ENCODE measurements at places on chromosomes 7 and 10.

DNA sequence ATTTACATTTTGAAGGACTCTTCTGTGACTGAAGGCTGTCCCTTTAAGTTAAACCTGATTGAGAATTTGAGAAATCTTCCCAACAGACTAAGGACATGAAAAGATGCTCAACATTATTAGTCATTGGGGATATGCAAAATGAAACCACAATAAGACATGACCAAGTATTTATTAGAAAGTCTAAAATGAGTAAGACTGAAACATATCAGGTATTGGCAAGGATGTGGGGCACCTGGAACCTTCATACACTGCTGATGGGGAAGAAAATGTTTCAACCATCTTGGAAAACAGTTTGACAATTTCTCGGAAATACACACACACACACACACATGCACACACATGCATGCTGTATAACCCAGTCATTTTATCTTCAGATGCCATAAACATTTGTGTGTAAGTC is 132.1 kb upstream of the CDK6 start:
- no peak for DNase-seq
- H3K4me3 ChIP-seq = no peak overlapping the region
- H3K36me3 ChIP-seq = no peaks in the 10 kb centered on the region
- H3K27ac ChIP-seq = no peak overlapping the region

DNA sequence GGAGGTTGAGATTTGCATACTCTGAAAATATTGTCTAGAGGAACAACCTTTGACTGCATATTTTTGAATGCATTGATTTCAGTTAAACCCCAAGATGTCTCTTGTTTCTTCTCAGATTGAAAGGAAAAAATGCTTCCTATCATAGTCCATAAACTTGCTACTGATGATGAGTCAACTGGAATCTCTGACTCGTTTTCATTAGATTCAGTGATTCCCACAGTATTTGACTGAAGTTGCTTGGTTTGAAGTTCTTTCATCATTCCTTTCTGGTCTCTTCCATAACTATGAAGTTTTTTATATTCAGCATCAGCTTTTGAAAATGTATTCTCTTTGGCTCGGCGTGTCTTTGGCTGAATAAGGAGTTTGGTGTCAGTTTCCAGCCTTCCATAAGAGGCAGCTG is 10.7 kb downstream of the PEX1 start:
- H3K27me3 ChIP-seq = no peaks in the 10 kb centered on the region
- H3K27ac ChIP-seq = no peak overlapping the region
- no peaks in the 10 kb centered on the region for H3K4me1 ChIP-seq
- H3K4me3 ChIP-seq = no peak overlapping the region

DNA sequence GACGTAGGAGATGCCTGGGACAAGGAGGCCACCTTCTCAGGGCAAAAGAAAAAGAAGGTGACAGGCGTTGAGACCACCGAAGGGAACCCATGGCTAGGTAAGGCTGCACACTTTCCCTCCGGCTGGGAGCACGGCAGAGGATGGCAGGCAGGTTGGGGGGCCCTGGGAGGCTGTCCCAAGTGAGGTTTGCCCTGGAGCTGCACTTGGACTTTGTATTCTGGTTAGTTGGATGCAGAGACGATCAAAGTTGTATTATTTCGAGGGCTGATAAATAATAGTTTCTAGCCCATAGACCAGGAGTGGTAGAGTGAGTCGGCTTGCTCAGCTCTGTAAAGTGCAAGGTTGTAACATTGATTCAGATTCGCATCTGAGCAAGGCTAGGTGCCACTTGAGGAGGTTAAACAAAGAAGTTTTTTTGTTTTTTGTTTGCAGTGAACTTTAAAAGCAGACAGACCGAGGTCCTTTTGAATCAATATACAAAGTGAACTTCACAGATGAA is 608 bp downstream of the ENTPD7 start:
- no peaks in the 10 kb centered on the region for H3K36me3 ChIP-seq
- H3K27ac ChIP-seq = peak overlapping the region; percentile 80
- H3K4me1 ChIP-seq = peaks cover 53% of the 10 kb centered on the region
- H3K4me3 ChIP-seq = peak overlapping the region; percentile 98
- H3K27me3 ChIP-seq = no peaks in the 10 kb centered on the region
- no peak for DNase-seq

DNA sequence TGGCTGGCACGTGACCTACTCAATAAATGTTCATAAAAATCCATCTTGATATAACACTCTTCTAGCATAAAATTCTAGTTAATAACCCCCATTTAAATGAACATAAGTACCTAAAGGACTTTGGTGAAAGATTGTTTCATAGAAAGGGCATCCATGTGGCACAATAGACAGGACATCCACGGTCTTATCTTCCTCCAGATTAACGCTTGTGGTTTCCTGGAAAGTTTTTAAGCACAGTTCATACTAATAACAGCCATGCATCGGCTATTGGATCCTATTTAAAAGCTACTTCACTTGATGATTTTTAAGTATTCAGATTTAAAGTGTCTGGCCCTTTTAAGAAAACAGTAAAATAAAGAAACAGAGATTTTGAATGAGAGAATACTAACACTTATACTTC is 288.3 kb downstream of the AHR start:
- H3K4me1 ChIP-seq = no peaks in the 10 kb centered on the region
- no peak overlapping the region for H3K27ac ChIP-seq
- no peak overlapping the region for H3K4me3 ChIP-seq
- no peaks in the 10 kb centered on the region for H3K36me3 ChIP-seq
- no peak for DNase-seq

DNA sequence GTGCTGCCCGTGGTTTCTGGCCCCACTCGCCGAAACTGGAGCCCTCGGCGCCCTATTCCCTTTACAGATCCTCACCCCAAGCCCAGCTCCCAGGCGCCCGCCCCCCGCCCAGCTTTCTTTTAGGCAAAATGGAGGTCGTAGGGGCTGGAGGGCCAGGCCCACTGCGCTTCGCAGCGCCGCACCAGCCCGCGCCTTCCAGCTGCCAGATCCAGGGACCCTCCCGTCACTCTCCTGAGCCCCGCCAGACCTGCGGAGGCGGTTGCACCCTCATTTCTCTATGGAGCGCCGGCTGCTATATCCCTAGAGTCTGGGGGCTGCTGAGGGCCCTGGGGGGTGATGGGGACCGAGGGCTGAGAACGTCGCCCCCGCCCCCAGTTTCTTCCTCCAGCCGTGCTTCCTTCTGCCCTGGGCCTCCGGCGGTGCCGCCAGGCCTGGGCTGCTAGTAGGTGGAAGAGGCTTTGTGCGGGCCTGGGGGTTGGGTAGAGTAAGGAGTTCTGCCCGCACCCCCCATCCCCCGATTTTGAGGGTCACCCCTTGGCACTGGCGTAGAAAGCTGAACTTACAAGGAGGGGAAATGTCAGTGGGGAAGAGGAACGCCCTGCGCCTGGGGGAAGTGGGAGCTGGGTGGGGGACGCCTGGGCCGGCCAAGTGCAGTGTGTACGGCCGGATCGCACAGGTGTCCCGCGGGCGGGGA is 1.0 kb downstream of the GNB2 start:
- H3K4me1 ChIP-seq = peaks cover 21% of the 10 kb centered on the region
- peak overlapping the region; percentile 98 for H3K27ac ChIP-seq
- no peaks in the 10 kb centered on the region for H3K27me3 ChIP-seq
- DNase-seq = no peak
- H3K36me3 ChIP-seq = peaks cover 15% of the 10 kb centered on the region

DNA sequence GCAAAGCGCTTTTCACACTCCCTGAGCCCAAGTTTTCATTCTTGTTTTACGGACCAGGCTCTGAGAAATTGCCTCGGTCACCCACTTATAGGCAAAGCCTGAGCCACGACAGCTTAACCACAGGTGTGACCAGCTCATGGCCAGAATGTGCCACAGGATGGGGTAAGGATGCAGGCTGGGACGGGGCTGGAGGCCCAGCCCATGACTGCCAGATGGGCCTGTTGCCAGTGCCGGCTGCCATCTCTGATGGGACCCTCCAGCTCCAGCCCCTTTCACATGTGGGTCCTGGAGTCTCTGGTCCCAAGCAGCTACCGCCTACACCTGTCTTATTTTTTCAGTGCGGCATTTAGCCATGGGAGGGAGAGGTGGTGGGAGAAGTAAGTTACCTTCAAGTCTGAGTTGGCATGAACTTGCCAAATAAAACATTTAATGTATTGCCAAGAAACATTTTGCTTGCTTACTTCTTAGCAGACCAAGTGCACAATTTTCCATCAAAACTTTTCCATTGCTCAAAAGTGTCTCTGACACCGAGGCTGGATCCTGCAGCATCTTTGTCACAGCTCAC is 142.6 kb downstream of the GRK5 start:
- peaks cover 6% of the 10 kb centered on the region for H3K36me3 ChIP-seq
- DNase-seq = no peak
- no peak overlapping the region for H3K4me3 ChIP-seq
- peaks cover 68% of the 10 kb centered on the region for H3K4me1 ChIP-seq
- peak overlapping the region; percentile 51 for H3K27ac ChIP-seq

- no peaks in the 10 kb centered on the region for H3K36me3 ChIP-seq
- no peaks in the 10 kb centered on the region for H3K4me1 ChIP-seq
- no peak for DNase-seq
- no peak overlapping the region for H3K4me3 ChIP-seq
Measured at GRCh38 chr10:86423739-86424138, 57.1 kb upstream of the GRID1 start.

DNA sequence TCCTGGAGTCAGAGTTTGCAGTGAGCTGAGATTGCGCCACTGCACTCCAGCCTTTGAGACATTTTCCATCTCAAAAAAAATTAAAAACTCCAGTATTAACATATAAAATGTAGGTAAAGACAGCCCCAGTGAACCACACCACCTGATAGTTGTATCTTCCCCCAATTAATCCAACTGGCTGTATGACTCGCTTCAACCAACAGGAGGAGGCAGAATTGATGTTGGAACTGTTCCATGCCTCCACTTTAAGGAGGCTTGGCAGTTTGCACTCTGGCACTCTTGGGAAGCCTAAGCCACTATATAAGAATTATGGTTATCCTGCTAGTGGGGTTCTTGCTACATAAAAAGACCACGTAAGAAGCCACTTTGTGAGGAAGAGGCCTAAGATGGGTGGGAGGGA is 72.7 kb downstream of the STK17A start:
- no peaks in the 10 kb centered on the region for H3K27me3 ChIP-seq
- H3K36me3 ChIP-seq = no peaks in the 10 kb centered on the region
- H3K4me1 ChIP-seq = peaks cover 8% of the 10 kb centered on the region
- DNase-seq = no peak
- no peak overlapping the region for H3K27ac ChIP-seq
- H3K4me3 ChIP-seq = no peak overlapping the region

DNA sequence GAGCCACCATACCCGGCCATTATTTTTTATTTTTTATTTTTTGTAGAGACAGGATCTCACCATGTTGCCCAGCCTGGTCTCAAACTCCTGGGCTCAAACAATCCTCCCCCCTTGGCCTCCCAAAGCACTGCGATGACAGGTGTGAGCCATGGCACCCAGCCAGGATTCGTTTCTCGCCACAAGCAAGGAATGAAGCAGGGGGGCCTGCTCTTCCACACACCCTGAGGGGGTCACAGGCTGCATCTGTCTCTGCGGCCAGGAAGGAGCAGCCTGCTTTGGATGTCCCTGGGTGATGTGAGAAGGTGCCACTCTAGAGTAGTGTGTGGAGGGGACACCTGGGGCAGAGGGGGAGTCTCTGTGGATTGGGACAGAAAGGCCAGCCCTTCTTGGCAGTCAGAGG is 61.3 kb upstream of the TNRC18 start:
- no peak overlapping the region for H3K27ac ChIP-seq
- no peak for DNase-seq
- no peaks in the 10 kb centered on the region for H3K4me1 ChIP-seq
- H3K4me3 ChIP-seq = no peak overlapping the region
- no peaks in the 10 kb centered on the region for H3K36me3 ChIP-seq

DNA sequence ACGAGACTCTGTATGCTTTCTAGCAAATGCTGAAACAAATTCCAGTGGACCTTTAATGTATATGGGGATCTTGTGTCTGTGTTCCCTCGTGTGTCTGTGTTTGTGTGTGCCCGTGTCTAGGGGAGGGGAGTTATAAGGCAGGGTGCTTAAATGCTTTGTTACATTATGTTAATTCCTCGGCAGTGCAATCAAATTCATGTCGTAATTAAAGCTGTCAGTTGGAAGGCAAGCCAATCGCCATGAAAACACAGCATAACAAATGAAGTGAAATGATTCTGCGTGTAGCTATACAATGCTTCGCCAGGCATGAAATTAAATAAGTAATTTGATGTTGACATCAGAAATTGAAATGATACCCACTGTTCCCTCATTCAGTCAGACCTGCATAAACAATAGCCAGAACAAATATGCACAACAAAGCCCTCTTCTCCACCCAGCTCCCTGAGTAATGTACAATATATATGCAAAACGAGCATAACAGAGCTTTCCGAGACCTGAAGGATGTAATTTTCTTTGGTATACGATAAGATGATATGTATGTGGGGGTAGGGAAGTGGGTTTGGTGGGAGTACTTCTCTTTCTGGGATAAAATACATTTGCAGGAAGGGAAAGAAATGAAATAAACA is 534.1 kb downstream of the AUTS2 start:
- no peaks in the 10 kb centered on the region for H3K36me3 ChIP-seq
- no peak overlapping the region for H3K4me3 ChIP-seq
- no peaks in the 10 kb centered on the region for H3K27me3 ChIP-seq
- no peaks in the 10 kb centered on the region for H3K4me1 ChIP-seq
- DNase-seq = no peak
- no peak overlapping the region for H3K27ac ChIP-seq

Measured in heart right ventricle (tissue), 16 donors.